ENCODE measurements at places on chromosomes 1 and 21. TPM values are rescaled to one million over a fixed set of nuclear protein-coding genes. Genes with fewer than 3 reads are reported as not detected.

The PADI1 gene
- under 0.01 TPM for total RNA-seq

The CREG1 gene
- 56.6 TPM for total RNA-seq

The CELA2A gene
- not detected for total RNA-seq

The TSPAN2 gene
- 1.7 TPM for total RNA-seq

The THEM5 gene
- not detected for total RNA-seq

The HLCS gene
- 35.7 TPM for total RNA-seq

The ZNF593OS gene
- not detected for total RNA-seq

The CD1B gene
- not detected for total RNA-seq

The MYBPH gene
- 0.75 TPM for total RNA-seq

The FAM177B gene
- not detected for total RNA-seq

The HHAT gene
- total RNA-seq: 1.9 TPM

The CD5L gene
- total RNA-seq: not detected

The S100A7A gene
- not detected for total RNA-seq

The CACHD1 gene
- total RNA-seq: 2.8 TPM

The KHDC4 gene
- 36.5 TPM for total RNA-seq

The SMG7 gene
- 23.7 TPM for total RNA-seq

The ICOSLG gene
- 0.11 TPM for total RNA-seq

The C1QA gene
- total RNA-seq: not detected

The ZBTB7B gene
- total RNA-seq: 22.7 TPM

The CALML6 gene
- total RNA-seq: 0.22 TPM

The DAB1 gene
- 0.12 TPM for total RNA-seq

The RXFP4 gene
- 0.11 TPM for total RNA-seq

The SMIM1 gene
- total RNA-seq: 0.55 TPM

The H3-3A gene
- 88.1 TPM for total RNA-seq

The EXTL1 gene
- 0.75 TPM for total RNA-seq

The FMOD gene
- 0.33 TPM for total RNA-seq

The FCAMR gene
- not detected for total RNA-seq

The MARK1 gene
- total RNA-seq: 1.7 TPM

The NEK2 gene
- 17.9 TPM for total RNA-seq

The TENT5C gene
- total RNA-seq: 2.5 TPM

The KCNA3 gene
- total RNA-seq: 1.6 TPM

The CELA3B gene
- total RNA-seq: not detected

The PARS2 gene
- 6.5 TPM for total RNA-seq

The ADORA1 gene
- 7.5 TPM for total RNA-seq

The PARK7 gene
- 275 TPM for total RNA-seq

The UAP1 gene
- total RNA-seq: 262 TPM

The SUSD4 gene
- total RNA-seq: 0.44 TPM

The PPM1J gene
- total RNA-seq: 1.1 TPM

The PCP4 gene
- not detected for total RNA-seq

The FCRL6 gene
- not detected for total RNA-seq

The PCBP3 gene
- total RNA-seq: 4.2 TPM

The FCMR gene
- total RNA-seq: 0.37 TPM

The NTRK1 gene
- total RNA-seq: not detected

The HCN3 gene
- total RNA-seq: 0.89 TPM

The AADACL3 gene
- not detected for total RNA-seq

The LY9 gene
- total RNA-seq: not detected

The CADM3 gene
- total RNA-seq: 0.22 TPM

The PRDM16 gene
- total RNA-seq: 0.66 TPM

The AMPD1 gene
- not detected for total RNA-seq

The SLC35A3 gene
- total RNA-seq: 40.6 TPM

The MTF2 gene
- total RNA-seq: 20.0 TPM
